Mucosa of descending colon (tissue), 3 donors: ENCODE measurements at places on chromosomes 12 and 14. TPM values are rescaled to one million over a fixed set of nuclear protein-coding genes. Genes with fewer than 3 reads are reported as not detected.

DNA sequence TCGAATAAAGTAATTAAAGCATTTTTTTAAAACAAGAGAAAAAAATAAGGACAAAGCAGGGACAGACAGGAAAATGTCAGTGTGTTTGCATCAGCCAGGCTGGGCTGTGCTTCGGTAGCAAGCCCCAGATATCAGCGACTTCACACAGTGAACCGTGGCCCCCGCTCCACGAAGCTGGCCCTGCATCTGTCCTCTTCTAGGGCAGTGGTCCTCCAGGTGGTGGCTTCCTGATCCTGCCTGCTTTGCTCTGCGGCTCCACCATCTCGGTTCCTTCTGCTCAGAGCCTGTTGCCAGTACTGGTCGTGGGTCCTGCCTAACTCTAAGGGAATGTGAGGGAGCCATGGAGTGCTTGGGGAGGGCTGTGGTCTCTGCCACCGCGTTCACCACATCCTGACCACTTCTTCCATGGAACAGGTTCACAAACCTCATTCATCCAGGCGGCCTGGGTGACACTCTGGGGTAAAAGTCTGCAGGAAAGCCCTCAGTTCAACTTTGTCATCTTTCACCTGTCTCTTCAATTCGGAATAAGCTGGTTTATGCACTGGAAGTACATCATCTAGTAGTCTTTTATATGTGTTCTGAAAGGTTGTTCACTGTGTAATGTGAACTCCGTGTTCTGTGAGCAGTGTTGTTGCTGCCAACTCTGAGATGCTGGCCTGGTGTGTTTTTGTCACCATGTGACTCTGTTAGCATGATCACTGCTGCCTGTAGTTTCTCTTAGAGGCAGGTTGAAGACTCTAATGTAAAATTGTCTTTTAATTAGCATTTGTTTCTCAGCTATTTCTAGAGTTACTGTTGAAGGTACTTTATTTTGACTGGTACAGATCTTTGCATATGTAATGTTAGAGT is 47.9 kb downstream of the ANKRD9 start:
- DNase-seq = peak; percentile 25

DNA sequence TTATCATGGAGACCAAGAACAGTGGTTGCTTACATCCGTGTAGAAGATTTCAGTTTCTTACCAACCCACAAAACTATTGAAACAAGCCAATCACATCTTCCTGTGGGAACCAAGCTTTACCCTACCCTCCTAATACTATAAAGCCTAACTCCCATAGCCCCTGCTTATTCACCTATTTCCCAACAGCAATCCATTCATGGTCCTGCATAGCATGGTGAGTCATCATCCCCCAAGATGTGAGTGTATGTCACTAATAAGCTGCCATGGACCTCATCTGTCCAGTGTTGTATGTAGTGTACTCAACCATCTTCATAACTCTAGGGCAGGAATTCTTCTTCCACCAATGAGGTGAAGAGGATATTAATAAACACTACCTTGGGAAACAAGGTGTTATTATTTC is 1620.4 kb upstream of the FLRT2 start:
- no peak for DNase-seq

DNA sequence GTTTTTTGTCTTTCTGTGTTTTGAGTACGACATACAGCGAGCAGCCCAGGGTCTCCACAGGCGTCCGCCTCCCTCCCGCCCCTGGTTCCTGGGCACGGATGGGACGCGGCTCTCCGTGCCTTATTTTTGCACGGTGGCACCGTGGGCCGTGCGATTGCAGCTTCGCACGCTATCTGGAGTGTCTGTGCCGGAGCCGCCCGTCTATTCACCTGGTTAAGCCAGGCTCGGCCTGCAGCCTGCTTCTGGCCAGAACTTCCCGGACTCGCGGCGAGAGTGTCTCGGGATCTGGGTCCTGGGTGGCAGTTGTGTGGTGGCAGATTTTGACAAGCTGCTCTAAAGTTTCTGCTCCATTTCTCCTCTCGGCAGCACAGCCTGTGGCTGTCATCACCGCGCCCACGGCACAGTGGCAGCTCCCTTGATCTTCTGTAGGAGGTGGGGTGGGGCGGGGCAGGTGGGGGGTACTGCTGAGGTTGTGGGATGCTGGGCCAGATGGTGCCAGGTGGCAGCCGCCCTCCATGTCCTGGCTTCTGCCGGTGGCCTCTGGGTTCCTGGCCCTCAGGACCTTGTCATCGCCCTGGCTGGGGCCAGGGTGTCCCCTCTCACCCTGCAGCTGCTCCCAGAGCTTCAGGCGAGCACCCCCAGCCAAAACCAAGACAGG is 2.9 kb downstream of the MMP17 start:
- DNase-seq = no peak

- peak; percentile 41 for DNase-seq
Observed at GRCh38 chr14:39005044-39005880, 97.8 kb downstream of the SEC23A start.

DNA sequence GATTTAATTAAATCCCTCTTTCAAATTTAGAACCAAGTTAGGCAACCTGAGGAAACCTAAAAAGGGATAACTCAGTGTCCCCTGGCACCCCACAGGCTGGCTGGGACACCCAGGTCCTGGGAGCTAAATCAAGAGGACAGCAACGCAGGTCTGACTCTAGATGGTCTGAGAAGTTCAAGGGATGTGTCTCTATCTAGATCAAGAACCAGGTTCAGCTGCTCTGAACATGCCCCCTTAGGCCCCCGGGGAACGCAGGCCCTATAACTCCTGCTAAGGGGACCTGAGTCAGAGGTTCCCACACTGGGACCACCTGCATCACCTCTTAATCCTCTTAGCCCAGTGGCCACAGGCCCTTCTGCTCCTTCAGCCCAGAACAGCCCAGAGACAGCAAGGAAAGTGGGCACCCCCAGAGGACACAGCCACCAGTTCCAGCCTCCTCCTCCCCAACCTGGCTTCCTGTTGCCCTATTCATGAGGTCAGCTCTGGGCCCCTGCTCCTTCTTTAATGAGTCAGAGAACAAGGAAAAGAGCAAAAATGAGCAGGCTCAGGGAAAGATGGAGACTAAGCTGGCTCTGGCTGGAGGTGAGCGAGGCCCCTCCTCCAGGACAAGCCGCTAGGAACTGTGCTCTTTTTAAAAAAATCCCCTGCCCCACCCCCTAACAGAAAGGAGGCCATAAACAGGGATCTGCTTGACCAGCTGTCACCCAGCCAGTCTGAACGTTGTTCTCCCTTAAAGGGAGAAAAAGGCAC is 10.8 kb downstream of the PITPNM2 start:
- DNase-seq = peak; percentile 70

Gene RFX4
- not detected for total RNA-seq

Gene RESF1
- 46.8 TPM for total RNA-seq
